ENCODE measurements at places on chromosomes 4 and X.

- DNase-seq: no peak
Measured at GRCh38 chrX:121154858-121155404, 107.5 kb downstream of the GLUD2 start.

DNA sequence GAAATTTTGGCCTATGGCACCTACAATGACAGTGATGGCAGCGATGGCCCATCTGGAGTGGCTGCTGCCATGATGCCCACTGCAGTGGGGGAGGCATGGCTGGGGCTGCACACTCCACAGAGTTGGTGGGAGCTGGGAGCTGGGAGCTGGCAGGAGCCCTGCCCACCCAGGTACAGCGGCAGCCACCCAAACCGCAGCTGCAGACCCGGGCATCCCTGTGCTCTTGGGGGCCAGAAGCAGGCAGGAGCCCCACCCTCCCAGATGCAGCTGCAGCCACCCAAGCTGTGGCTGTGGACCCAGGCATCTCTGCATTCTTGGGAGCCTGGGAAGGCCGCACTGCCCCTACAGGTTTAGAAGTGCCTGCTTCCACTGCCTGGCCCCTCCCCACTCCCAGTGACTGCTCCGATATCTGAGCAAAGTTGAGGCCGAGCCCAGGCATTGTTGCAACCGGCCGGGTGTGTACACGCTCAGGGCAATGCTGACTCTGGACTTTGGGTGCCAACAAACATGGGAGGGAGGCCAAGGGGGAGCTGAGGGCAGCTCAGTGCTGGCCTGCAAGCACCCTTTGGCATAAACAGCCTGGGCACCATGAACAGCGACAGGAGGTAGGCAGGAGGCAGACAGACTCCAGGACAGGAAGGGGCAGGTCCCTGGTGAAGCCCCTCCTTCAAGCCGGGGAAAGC is 82.8 kb downstream of the PPP4R3C start:
- no peak for DNase-seq

DNA sequence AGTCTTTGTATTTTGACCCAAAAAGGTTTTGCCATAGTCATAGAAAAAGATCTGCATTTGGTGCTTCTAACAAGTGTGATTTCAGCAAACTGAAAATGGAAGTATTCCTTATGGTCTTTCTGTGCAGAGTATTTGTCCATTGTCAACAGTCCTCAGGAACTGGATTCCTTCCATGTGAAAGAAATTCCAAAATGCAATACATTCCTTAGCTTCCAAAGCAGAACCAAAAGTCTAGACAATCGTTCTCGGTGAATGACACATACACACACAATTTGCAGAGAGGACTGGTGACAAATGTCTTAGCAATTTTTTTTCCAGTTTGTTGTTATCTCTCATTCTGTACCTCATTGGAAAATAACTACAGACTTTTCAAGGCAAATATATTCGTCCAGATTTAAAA is 562.2 kb upstream of the SLIT2 start:
- no peak for DNase-seq

DNA sequence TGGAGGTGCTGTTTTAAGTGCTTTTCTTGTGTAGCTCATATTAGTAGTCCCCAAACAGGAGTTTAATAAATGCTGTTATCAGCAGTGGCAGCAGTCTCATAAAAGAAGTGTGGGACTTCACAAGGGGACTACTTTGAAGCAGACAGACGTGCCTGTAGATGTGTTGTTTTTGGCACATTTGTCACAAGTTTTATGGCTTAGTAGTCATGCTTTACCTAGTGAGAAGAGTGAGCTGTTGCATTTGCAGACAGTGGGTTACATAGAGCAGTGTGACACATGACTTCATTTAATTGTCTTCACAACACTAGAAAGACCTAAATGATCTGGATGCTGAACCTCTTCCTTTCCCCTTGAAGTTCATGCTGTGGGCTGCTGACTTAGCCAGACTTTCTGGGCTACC is 149.5 kb upstream of the MBNL3 start:
- no peak for DNase-seq

DNA sequence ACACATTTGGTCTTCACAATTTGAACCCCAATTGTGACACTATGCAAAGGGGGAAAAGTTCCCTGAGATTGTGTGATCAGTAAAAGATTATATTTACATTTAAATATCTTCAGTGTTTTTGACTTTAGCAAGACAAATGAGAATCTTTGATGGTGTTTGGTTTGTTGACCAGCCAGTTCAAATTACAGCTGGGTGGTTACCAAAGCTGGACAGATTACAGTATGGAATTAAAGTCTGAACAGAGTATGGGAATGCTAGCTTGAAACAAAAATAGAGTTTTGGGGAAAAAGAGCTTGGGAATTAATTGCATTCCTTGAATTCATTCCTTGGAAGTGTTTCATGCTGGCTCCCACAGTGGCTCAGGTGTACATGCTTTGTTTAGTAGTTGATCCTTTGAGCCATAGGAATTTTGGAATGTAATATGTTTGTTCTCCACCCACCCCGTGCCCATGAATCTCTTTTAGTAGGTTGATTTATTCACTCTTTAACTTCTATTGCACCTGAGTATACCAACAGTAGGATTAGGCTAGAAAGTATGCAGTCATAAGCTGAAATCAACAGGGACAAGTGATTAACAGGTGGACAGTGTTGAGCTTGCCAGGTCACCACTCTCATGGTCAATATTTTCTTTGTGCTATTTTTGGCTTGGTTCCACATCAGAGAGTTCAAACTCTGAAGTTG is 81.1 kb upstream of the HELT start:
- DNase-seq: no peak

- no peak for DNase-seq
Measured at GRCh38 chr4:168797194-168797593, 212.9 kb downstream of the CBR4 start.

DNA sequence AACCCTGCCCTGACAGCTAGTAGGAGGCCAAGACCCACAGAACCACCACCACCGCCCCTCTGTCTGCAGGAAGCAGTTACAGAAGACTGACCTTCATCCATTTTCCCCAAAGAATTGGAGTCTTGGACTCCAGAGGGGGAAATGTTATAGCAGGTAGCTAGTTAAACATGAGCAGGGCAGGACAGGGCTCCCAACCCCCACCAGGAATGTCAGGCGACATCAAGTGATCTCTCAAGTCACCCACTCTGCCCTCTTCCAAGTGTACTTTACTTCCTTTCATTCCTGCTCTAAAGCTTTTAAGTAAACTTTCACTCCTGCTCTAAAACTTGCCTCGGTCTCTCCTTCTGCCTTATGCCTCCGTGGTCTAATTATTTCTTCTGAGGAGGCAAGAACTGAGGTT is 17.1 kb upstream of the AADAT start:
- DNase-seq: no peak

DNA sequence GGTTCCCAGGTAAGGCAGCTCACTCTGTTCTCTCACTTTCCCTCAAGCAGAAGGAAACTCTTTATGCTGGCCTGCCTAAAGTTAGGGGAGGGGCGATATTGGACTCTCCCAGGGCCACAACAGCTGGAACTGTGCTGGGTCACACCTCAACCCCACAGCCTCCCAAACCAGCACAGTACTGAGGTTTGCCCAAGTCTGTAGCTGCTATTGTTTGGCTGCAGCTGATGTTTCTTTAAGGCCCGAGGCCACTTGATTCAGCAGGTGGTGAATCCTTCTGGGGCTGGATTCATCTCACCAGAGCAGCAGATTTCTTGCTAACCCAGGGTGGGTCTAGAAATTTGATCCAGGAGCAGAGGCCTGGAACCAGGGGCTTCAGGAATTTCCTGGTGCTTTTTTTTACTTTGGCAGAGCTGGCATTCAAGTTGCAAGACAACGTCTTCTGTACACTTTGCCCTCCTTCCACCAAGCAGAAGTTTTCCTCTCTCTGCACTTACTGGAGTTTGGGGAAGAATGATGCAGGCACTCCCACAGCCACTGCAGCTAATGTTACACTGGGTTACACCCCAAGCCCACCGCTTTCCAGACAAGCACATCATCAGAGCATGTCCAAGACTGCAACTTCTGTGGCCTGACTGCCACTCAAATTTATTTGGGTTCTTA is 544.7 kb upstream of the NDST4 start:
- no peak for DNase-seq

- DNase-seq: no peak
Measured at GRCh38 chr4:168955674-168956073, 54.4 kb downstream of the CBR4 start.

- no peak for DNase-seq
Measured at GRCh38 chrX:25002661-25003020, 13.1 kb downstream of the ARX start.

- DNase-seq: no peak
Measured at GRCh38 chr4:76801621-76802235, 96.2 kb downstream of the SOWAHB start.

DNA sequence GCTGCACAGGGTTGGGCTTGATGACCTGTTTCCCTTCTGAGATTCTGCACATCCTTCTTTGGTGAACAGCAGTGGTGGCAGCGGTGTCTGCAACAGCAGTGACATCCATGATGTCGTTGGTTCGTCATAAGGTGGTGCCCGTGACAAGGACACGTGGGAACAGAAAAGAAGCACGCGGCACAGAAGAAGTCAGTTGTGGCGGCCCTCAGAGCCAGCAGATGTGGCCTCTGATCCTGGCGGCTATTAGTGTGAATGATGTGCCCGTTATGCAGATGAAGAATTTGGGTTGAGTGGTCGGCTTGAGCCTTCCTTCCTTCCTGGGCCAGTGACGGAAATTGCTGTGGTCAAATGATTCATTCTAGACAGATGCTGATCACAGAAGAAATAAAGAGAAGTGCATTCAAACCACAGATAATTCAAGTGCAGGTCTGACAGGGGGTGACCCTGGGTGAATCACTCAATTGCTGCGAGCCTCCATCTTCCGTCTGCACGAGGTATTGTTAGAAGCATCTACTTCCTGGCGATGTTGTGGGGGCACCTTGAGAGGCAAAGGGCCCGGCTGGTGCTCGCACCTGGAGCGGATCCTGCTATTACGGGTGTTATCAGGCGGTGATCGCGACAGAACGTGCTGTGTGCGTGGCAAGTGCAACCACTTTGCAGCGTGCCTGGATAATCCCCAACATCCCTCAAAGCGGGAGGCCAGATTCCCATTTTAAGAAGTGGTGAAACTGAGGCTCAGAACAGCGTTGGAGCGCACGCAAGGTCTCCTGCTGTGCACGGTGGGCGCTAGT is 215.2 kb upstream of the PSAPL1 start:
- no peak for DNase-seq

DNA sequence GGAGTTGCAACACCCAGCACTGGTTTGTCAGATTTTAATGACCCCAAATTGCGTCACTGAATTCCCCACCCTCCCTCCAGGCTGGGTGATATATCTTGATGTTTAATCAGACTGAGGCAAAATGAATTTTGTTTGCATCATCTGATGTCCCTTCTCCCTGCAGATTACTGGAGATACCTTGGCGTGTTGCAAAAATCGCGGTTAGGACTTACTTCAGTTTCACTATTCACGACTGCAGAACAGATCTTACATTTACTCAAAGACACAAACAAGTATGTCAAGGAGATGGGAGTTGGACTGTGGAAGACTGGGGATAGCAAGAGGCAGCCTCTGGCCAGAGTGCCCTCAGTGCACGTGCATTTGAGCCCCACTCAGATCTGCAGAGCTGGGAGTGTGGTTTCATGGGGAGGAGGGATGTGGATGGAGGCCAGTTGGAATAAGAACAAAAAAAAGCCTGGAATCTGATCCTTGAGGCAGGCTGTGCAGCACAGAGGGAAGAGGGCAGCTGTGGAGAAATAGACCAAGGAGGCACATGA is 92.2 kb upstream of the MTM1 start:
- DNase-seq: no peak

DNA sequence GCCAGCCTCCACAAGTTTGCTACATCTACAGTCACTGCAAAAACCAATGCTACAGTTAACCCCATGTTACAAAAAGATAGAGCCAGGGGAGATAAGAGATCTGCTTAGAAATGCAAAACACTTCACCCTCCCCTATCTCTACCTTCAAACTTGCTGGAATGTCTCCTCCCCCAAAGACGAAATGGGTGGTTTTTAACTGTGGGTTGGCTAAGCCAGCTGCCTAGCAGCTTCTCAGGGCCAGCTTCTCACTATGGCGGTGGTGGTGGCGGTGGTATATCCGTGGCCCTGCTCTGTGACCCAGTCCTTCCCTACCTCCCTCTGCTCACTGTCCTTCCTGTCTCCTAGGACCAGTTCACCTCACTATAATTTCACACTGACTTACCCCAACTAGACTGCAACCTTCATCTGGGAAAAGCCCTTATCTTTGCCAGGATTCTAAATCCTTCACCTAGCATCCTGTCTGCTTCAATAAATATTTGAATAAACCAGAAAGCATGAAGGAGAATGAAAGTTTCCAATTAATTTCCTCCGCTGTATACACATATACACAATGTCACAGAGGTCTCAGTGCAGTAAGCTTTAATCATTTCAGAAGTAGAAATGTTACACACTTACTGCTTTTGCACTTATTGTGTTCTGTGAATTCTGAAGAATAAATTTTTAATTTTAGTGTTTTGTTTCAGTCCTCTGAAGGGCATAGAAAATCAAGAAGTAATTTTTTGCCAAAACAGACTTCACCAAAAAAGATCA is 46.3 kb downstream of the SH3KBP1 start:
- DNase-seq: no peak

DNA sequence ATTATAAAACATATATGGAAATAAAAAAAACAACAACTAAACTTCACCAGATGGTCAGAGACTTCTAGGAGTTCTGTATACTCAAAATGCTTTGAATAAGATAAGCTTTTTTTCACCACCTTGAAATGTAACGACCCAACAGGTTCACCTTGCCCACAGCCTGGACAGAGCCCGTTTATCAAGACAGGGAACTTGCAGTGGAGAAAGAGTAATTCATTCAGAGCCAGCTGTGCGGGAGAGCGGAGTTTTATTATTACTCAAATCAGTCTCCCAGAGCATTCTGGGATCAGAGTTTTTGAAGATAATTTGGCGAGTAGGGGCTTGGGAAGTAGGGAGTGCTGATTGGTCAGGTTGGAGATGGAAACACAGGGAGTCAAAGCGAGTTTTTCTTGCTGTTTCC is 38.5 kb downstream of the AGA start:
- DNase-seq: no peak

GRCh38 chr4:101227715-101228114 is 119.6 kb downstream of the PPP3CA start:
- DNase-seq: no peak

DNA sequence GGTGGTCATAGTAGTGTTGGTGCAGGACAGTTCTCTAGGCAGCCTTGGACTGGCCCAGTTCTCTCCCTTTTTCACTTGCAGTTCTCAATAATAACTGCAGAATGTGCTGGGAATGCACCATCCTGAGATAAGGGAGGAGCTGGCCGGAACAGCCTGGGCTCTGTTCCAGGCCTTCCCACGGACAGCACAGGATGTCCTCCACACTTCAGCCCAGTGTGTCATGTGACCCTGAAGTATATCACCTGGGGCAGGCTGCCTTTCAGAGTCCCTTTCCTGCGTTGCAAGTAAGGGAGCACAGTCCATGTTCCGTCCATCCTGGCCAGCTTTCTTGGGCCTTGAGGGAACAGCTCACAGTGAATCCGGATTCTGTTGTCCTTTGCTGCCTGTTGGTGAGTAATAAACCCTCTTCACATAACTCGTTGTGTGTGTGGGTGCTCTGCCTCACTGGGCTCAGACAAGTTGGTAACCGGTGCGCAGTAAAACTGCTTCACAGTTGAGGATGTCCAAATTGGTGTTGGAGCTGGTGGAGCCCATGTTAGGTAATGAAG is 32.3 kb upstream of the BBS12 start:
- DNase-seq: no peak

Measured in C1 segment of cervical spinal cord (tissue), 14 donors.